ENCODE measurements at places on chromosomes 11 and 22. TPM values are rescaled to one million over a fixed set of nuclear protein-coding genes. Genes with fewer than 3 reads are reported as not detected.

Gene TMEM45B
- 0.33 TPM for total RNA-seq

Gene CD6
- total RNA-seq: not detected

Gene PGA5
- not detected for total RNA-seq

Gene NXPE2
- total RNA-seq: not detected

Gene KRTAP5-11
- total RNA-seq: not detected

Gene SOX10
- not detected for total RNA-seq

Gene DCHS1
- 58.5 TPM for total RNA-seq
